Iris pigment epithelial cell (primary cell): ENCODE measurements at places on chromosomes 3 and 15.

GRCh38 chr3:15438983-15439382 is 11.6 kb downstream of the EAF1 start:
- peak; percentile 65 for DNase-seq

DNA sequence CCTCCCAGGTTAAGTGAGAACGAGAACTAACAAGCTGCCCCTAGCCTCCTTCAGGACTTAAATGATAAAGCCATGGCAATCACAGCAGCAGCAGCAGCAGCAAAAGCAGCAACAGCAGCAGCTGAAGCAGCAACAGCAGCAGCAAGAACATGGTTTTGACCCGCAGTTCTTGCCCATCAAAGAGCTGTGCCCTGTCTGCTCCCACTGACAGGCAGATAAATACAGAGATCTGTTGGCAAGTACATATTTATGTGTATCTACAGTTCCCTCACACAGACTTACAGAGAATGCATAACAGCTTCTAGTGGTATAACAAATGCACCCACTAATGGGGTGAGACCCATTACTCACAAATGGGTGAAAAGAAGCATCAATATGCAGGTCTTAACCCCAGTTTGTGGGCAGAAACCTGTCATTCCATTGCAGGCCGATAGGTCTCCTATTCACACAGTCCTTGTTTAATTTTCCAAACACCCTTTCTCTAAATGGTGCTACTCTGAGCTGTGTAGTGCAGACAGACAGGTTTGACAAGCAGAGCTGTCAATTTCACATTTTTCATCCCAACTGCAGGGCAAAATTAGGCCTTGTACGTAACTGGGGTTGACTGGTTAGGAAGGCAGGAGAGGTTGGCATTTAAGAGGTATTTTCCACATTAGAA is 316.3 kb downstream of the TIGIT start:
- no peak for DNase-seq

GRCh38 chr3:112009670-112010069 is 10.9 kb downstream of the TAGLN3 start:
- DNase-seq, result no peak

- DNase-seq, result peak; percentile 36
Measured at GRCh38 chr3:146218880-146219866, 31.7 kb downstream of the PLSCR4 start.

- no peak for DNase-seq
Measured at GRCh38 chr3:163562625-163563024, 1515.7 kb downstream of the SI start.

DNA sequence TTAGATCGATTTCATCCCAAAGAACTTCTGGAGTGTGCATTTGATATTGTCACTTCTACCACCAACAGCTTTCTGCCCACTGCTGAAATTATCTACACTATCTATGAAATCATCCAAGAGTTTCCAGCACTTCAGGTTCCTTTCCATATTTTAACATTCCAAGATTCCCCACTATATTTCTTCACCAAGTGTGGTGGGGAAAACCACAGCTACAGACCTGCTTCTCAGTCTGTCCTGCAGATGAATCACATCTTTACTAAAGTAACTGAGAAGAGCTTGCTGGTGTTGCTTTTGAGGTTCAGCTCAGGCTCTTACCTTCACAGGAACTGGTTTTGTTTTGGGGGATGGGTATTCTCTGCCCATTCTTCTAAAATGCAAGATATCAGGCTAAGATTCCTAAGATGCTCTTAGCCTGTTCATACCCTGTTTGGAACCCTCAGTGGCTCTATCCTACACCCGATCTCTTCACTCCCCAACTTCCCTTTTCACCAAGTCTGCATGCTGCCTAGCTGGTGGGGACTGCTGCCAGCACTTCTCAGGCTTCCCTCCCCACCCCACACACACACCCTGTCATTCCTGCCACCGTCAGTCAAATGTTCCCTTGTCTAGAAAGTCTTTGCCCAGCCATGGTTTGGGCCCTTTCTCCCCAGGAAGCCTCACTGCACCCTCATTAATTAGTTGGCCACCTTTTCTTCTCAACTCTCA is 30.8 kb downstream of the SRP14 start:
- peak; percentile 64 for DNase-seq

DNA sequence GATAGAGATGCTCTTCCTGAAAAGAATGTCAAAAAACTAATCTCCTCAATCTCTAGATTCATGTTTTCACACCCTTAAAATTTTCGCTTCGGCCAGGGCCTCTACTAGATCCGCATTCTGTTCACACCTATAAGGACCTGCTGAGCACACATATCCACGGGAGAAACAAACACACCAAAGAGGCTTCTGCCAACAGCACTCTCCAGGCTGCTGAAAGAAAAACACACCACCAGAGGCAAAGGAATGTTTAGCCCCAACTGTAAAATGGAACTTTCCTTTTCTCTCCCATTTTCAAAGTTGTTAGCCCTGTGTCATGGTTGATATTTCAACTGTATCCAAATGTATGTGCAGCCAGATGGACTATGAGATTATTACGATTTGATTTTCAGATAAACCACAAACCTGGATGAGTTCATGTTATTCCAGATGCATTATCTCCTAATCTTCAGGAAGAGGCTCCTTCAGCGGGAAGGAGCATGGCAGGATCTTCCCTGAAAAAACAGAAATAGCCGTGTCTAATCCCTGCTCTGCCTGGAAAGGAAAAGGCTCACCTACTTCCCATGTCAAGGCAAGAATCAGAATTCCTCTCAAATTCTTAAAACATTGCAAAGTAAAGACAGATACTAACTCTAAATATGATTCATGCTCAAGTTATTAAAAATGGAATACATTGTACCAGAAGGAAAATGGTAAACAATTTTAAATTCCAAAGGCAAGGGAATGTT is 442.7 kb upstream of the NR2F2 start:
- peak; percentile 42 for DNase-seq

GRCh38 chr15:62066663-62067447 is at the start of gene C2CD4A:
C2CD4A (plus strand) TSS chr15:62066977; CDS start chr15:62067614, 637 bp downstream.
- peak; percentile 66 for DNase-seq

- no peak for DNase-seq
Measured at GRCh38 chr3:194612221-194612620, 21.0 kb downstream of the TMEM44 start.

- no peak for DNase-seq
Measured at GRCh38 chr3:51715977-51716294, 9.1 kb downstream of the GRM2 start.
